Gastrocnemius medialis (tissue), 4 donors: ENCODE measurements at places on chromosomes 7 and 10. TPM values are rescaled to one million over a fixed set of nuclear protein-coding genes. Genes with fewer than 3 reads are reported as not detected.

- H3K4me3 ChIP-seq = no peak overlapping the region
- H3K27me3 ChIP-seq = no peaks in the 10 kb centered on the region
- no peaks in the 10 kb centered on the region for H3K4me1 ChIP-seq
- no peak for DNase-seq
Measured at GRCh38 chr10:55509168-55509567, 708.1 kb upstream of the PCDH15 start.

GCK gene
- total RNA-seq = not detected

NRAP gene
- 1,354 TPM for total RNA-seq

- H3K27me3 ChIP-seq = no peaks in the 10 kb centered on the region
- H3K27ac ChIP-seq = peak overlapping the region; percentile 70
- peak; percentile 38 for DNase-seq
- H3K4me1 ChIP-seq = peaks cover 52% of the 10 kb centered on the region
- no peak overlapping the region for H3K4me3 ChIP-seq
Measured at GRCh38 chr10:109899356-109900331, 23.7 kb downstream of the XPNPEP1 start.

- no peaks in the 10 kb centered on the region for H3K27me3 ChIP-seq
- peaks cover 52% of the 10 kb centered on the region for H3K4me1 ChIP-seq
- peak overlapping the region; percentile 48 for H3K4me3 ChIP-seq
- H3K36me3 ChIP-seq = no peaks in the 10 kb centered on the region
Measured at GRCh38 chr7:80604436-80604835, 34.0 kb upstream of the CD36 start.

DNA sequence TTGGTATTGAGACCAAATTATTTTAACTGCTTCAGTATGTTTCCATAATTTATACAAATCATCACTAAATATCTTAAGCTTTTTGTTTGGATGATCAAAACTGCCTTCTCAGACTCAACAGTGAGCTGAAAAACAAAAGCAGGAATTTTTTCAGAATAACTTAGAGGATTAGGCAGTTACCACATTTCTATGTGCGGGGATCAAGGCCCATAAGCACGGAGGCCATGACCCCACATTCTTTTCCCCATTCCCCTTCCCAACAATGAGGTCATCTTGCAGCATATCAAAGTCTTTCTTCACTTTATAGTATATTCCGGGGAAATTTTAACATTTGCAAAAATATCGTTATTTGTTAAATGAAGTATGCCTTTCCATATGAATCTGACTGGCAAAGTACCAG, 125.8 kb downstream of the ELMO1 start:
- no peaks in the 10 kb centered on the region for H3K4me1 ChIP-seq
- no peaks in the 10 kb centered on the region for H3K36me3 ChIP-seq
- H3K27ac ChIP-seq = no peak overlapping the region
- no peak overlapping the region for H3K4me3 ChIP-seq
- no peaks in the 10 kb centered on the region for H3K27me3 ChIP-seq
- DNase-seq = no peak

DNA sequence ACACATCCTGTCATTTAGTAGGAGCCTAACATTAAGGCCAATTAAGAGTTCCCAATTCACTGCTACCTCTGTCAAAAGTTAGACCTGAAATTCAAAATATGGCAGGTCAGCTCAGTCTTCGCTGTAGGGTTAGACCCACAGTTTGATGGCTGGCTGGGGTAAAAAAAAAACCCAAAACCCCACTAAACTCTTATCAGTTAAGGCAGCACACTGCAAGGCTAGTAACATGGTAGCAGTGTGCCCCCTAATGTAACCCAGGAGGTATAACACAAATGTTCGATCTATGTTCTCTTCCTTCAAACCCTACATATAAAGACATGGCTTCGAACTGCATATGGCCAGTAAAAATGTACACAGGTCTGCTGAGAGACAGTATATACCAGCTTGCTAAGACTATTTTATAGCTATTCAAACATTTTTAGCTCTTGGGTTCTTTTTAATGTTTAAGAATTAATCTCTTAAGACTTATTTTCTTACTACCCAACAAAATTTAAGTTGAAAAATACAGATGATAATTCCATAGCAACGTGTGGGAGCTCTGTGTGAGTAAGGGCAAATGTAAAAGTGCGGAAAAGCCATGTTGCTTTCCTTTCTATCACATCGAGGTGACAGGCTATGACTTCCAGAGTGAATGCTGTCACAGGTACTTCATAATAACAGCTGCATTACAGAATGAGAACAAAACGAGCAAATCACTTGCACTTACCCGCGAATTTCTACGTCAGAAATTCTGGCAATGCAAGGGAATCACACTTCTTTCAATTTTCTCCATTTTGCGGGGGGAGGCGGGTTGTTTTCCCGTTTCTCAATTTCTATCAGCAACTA, 168.4 kb upstream of the IMMP2L start:
- no peak overlapping the region for H3K4me3 ChIP-seq
- DNase-seq = no peak
- no peaks in the 10 kb centered on the region for H3K27me3 ChIP-seq
- no peak overlapping the region for H3K27ac ChIP-seq
- no peaks in the 10 kb centered on the region for H3K36me3 ChIP-seq
- peaks cover 5% of the 10 kb centered on the region for H3K4me1 ChIP-seq

DNA sequence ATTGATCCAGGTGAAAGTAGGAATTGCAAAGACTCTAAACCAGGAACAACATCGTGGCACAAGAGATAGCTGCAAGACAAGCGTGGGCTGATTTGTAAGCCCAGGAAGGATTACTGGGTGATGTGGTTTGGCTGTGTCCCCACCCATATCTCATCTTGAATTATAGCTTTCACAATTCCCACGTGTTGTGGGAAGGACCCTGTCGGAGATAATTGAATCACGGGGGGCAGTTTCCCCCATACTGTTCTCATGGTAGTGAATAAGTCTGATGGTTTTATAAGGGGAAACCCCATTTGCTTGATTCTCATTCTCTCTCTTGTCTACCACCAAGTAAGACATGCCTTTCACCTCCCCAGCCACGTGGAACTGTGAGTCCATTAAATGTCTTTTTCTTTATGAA, 59.5 kb downstream of the ST8SIA6 start:
- no peak overlapping the region for H3K4me3 ChIP-seq
- DNase-seq = no peak
- H3K27ac ChIP-seq = no peak overlapping the region
- no peaks in the 10 kb centered on the region for H3K36me3 ChIP-seq
- H3K27me3 ChIP-seq = no peaks in the 10 kb centered on the region

NPC1L1 gene
- total RNA-seq = not detected
